Activated CD4-positive, alpha-beta T cell treated with anti-CD3 and anti-CD28 coated beads, Interleukin-10, Interleukin-2, amounts not matched to agents 100 ng/mL and 50 ng/mL, durations not matched to agents 16 hours and 8 hours (primary cell): ENCODE measurements at places on chromosomes 16 and 17.

DNA sequence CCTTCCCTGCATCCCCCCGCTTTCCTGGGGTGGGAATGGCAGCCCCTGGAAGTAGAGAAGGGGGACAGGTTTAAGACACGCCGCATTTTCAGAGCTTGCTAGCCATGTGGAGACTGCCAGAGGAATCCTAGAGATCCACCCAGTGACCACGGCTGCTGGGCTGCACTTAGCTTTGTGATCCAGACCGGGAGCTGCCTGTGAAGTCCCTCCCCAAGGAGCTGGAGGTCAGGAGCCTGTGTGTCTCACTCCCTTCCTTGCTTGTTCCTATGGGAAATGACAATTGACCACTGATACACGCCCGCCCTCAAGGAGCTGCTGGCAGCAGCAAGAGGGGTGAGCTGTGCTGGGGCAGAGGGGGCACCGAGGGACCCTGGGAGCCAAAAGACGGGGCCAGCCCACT lies 73.7 kb downstream of the SREBF1 start:
- no peak for DNase-seq

DNA sequence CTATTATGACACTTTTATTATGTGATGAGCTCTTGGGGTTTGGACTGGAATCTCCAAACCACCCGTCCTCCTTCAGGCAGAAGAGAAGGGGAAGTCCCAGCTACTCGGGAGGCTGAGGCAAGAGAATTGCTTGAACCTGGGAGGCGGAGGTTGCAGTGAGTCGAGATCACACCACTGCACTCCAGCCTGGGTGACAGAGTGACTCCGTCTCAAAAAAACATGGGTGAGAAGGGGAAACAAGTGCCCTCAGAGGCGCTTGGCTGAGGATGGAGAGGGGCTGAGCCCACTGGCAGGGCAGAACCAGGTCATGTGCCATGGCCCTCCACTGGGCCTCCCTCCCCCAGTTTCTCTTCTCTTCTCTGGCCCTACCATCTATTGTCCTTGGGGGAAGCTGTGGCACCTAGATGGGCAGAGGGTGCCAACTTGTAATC lies 120.9 kb upstream of the SMURF2 start:
- DNase-seq, result peak; percentile 14

DNA sequence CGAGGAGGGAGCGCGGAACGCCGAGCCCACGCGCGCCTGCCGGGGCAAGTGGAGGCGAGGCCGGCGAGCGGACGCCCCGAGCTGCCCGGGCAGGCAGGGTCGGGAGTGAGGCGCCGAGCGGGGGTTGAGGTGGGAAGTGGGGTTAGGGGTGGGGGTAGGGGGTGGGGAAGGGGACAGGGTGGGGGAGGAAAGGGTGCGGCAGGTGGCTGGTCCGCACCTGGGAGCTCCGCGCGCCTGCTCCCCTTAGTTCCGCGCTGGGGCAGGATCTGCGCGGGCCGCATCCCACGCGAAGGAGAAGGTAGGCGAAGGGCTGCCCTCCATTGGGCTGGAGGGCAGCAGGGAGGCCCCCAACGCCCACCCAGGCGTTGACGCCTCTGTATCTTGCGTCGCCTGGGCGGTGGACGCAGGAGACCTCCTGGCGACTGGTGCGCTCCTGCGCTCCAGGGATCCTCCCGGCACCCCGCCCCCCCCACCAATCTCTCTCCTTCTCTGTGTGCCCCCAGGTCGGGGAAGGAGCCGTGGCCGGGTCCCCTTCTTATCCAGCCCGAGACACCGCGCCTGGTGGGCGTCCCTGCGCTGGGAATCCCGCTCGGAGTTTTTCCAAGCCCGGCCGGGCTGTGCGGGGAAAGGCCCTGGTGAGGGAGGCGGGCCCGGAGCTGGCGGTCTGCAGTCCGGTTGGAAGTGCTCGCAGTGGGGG lies 51.3 kb upstream of the AMZ2 start:
- DNase-seq, result no peak

DNA sequence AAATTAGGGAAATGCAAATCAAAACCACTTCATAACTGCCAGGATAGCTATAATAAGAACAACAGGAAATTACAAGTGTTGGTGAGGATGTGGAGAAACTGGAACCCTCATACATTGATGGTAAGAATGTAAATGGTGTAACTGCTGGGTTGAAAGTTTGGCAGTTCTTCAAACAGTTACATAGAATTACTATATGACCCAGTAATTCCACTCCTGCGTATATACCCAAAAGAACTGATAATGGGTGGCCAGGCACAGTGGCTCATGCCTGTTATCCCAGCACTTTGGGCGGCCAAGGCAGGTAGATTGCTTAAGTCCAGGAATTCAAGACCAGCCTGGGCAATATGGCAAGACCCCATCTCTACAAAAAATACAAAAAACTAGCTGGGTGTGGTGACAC lies 4.5 kb upstream of the CMTM4 start:
- no peak for DNase-seq

GRCh38 chr16:12178251-12178990 lies 201.9 kb downstream of the SNX29 start:
- DNase-seq, result no peak

GRCh38 chr17:44348234-44348987 lies 3.3 kb downstream of the GRN start:
- DNase-seq, result peak; percentile 47

- no peak for DNase-seq
These were observed 1.2 kb upstream of the FDXR start for GRCh38 chr17:74873874-74874614.

DNA sequence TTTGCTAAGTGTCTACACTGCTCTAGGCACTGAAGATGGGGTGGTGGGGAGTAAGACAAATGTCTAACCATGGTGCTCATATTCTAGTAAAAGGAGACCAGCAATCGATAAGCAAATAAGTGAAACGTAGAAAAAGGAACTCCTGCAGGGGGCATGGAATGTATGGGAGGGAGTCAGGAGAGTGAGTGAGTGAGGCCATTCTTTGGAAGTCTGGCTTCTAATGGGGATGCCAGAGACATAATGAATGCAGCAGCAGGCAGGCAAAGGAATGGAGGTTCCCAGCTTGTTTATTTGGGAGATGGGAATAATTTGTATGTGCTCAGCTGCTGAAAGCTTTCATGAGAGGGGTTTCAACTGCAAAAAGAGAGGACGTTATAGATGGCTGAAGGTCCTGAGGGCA lies 216.4 kb upstream of the DYNLRB2 start:
- DNase-seq, result no peak

- peak; percentile 59 for DNase-seq
These were observed 104.3 kb downstream of the PHKB start for GRCh38 chr16:47565454-47565853.

- DNase-seq, result no peak
These were observed 44.6 kb upstream of the ZNF750 start for GRCh38 chr17:82884341-82884969.

DNA sequence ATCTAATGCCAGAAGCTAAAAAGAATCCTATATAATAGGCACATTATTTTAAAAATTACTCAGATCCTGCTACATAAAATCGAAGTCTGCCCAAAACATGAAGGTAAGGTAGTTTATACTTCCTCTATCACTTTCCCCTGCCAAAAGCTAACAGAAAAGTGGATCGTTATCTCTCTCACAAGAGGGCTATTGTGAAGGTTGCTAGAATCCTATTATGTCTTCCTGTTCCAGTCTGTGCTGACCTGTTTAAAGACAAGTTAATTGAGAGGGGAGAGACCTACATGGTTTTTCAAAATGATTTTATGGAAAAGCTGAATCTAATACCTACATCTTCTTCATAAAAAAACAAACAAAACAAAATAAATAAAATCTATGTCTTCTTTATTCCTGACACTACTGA lies 1410.9 kb upstream of the CDH8 start:
- DNase-seq, result no peak

- peak; percentile 54 for DNase-seq
These were observed 589 bp downstream of the XYLT2 start for GRCh38 chr17:50346313-50347116.

GRCh38 chr17:40618754-40619625 lies 28.6 kb downstream of the SMARCE1 start:
- no peak for DNase-seq

DNA sequence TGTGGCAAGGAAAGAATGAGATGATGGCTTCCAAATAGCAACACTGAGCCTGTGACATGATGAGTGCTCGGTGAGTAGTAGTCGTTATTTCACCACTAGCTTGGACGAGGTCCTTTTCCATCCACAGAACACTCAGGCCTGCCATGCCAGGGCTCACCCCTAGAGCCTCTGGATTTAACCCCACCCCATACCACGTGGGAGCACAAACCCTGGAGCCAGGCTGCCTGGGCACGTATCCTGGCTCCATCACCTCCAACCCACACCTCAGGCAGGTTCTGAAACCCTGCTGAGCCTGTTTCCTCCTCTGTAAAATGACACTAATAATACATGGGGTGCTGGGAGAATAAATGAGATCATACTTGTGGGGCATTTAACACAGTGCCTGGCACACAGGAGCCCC lies 192.4 kb downstream of the KATNIP start:
- no peak for DNase-seq

- DNase-seq, result no peak
These were observed 16.4 kb downstream of the CDYL2 start for GRCh38 chr16:80788027-80788426.

DNA sequence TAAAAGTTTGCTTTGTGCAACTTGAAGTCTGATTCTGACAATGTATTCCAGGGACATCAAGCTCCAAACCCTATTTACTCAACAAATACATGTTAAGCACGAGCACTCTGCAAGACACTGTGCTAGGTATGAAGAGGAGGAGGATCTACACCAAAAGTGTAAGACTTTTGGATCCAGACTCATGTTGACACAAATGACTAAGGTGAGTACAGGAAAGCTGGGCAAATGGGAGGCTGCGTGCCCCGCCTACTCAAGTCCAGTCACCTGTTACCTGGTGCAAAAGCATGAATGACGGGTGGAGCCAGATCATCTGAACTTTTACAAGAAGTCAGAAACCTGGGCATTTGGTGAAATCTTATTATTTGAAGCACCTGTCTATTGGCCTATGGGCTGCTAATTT lies 120.7 kb downstream of the ABCC12 start:
- no peak for DNase-seq

DNA sequence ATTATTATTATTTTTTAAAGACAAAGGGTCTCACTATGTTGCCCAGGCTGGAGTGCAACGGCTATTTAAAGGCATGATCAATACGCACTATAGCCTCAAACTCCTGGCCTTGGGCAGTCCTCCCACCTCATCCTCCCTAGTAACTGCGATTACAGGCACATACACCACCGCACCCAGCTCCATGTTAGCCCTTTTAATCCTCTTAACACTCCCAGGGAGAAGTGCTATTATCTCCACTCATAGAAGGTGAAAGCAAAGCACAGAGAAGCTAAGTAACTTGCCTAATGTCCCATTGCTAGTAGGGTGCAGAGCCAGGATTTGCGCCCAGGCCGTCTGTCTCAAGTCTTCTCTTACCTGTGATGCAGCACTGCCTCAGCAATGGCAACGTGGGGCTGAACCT lies 5.0 kb downstream of the HAS3 start:
- no peak for DNase-seq

GRCh38 chr16:28010671-28011070 lies 52.8 kb downstream of the GSG1L start:
- DNase-seq, result no peak

- DNase-seq, result no peak
These were observed 20.9 kb downstream of the HAPSTR1 start for GRCh38 chr16:9112166-9112843.
